NCI-H510A (cell line): ENCODE measurements at places on chromosomes 13 and 19.

GRCh38 chr13:76796851-76797250, 89.4 kb downstream of the KCTD12 start:
- no peak for DNase-seq

DNA sequence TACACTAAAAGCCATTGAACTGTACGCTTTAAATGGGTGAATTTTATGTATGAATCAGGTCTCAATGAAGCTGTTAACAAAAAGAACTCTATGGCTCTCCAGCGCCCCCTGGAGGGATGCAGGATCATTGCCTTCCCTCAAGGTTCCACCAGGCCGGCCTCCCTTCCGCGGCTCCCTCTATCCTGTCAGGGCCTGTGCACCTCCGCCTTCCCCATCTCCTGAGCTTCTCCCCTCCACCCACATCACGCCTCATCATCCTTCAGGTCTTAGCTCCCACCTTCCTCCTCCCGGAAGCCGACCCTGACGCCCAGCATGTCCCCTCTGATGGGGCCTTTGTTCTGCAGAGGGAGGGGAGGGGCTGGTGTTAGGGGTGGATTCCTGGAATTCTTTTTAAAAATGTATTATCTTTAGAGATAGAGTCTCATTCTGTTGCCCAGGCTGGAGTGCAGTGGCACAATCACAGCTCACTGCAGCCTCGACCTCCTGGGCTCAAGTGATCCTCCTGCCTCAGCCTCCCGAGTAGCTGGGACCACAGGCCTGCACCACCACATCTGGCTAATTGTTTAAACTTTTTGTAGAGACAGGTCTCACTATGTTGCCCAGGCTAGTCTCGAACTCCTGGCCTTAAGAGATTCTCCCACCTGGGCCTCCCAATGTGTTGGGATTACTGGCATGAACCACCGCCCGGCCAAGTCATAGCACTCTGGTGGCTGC, 27.7 kb downstream of the MEIS3 start:
- no peak for DNase-seq

DNA sequence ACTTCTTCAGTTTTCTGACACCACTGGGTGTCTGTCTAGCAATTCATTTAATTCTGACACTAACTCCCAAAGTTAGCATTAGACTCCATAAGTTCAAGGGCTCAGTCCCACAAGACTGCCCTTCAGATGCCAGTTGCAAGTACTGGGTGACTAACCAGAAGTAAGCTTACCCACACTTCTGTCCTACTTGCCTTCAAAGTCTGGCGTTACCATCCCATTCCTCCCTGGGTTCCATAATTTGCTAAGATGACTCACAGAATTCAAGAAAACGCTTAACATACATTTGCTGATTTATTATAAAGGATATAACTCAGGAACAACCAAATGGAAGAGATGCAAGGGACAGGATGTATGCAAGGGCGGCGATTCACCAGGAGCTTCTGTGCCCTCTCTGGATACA, 45.5 kb upstream of the NPAS1 start:
- no peak for DNase-seq

- DNase-seq = no peak
These were observed 1339.1 kb downstream of the OLFM4 start for GRCh38 chr13:54367639-54368271.

DNA sequence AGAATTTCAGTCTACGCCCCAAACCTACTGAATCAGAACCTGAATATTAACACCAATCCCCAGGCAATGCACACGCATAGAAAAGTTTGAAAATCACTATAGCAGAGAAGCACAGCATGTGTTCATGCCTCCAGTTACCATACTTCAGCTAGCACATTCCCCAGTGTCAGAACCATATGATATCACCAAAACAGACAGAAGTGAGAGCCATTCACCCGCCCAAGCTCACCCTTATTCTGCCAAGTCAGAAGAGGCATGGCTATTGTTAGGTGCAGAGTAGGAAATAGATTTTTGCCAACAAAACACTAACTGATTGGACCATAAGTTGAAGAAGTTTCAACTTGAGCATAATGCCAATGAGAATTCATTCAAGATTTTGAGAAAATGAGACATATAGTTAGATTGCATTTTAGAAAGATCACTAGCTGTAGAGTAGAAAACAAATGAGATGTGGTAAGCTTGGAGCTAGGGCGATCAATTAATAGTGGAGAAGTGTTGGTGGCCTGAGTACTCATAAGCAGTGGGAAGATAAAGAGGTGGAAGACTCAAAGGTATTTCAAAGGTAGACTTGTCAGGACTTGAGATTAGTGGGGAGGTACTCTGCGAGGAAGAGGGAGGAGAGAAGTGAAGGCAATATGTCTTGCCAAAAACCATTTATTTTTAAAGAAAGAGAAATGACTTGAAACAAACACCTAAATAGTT, 492.4 kb downstream of the SUCLA2 start:
- DNase-seq = no peak

DNA sequence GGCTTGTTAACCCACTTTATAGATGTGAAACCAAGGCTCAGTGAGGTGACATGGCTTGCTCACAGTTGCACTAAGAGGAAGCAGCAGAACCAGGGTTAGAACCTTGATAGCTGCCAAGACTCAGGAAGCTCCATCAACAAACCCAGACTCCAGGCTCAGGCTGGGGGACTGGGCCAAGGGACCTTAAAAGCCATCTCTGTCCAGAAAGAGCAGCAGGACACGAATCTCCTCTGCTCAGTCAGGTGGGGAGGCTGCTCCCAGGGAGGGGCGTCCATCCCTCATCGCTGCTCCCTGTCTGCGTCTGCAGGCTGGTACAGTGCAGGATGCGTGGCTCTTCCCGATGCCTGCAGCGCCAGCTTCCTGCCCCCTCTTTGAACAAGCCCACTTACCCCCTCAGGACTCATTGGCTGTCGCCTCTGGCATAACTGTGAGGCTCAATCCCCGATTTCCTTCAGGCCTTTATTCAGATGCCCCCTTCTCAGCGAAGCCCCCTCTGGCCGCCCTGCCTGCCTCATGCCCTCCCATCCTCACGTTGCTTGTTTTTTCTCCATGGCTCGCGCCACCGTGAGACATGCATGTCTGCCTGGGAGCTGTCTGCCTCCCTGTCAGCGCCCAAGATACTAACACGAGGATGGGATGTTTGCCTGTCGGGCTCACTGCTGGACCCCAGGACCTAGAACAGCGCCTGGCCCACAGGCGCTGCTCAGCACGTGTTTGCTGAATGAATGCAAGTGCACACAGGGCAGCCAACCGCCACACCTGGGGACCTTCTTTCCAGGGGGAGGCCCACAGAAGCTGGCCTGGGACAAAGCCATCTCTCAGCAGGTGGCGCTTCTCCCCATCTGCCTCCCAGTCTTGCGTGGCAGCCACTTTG, 21.5 kb downstream of the AKT2 start:
- DNase-seq = no peak

GRCh38 chr19:16153582-16154336, 10.3 kb downstream of the HSH2D start:
- no peak for DNase-seq

- no peak for DNase-seq
These were observed 46.3 kb downstream of the SIPA1L3 start for GRCh38 chr19:37953171-37953917.

DNA sequence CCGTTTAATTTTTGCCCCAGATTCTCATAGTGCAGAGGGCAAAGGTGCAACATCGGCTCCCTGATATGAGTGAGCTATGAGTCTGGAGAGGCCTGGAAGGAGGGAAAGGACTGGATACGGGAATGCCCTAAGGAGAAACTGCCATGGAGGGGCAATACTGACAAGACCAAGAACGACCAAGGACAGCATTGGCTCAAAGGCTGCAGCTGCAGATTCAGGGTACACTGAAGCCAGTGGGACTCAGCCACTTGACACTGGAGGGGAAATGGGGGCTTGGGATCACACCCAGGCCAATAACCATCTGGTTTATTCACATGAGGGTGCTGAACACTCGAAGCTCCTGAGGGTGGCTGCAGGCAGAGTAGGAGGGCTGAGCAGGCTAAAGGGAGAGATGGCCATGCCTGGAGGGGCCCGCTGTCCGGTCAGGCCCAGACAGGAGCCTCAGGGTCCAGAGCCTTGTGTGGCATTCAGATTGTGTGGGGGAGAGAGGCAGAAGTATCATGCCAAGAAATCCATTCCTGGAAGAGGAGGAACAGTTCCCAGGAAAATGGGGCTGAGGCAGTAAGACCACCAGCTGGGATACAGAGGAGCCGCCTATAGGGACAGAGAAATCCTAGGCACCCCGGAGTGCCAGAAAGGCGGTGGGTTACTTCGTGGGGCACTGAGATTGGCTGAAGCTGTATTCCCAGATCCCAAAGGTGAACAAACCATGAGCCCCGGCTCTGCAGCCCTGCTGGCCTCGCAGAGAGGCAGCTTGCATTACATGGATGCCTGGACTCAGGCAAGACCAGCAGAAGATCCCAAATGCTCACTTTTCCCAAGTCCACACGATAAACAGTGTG, 20.7 kb downstream of the COL4A1 start:
- DNase-seq = no peak

DNA sequence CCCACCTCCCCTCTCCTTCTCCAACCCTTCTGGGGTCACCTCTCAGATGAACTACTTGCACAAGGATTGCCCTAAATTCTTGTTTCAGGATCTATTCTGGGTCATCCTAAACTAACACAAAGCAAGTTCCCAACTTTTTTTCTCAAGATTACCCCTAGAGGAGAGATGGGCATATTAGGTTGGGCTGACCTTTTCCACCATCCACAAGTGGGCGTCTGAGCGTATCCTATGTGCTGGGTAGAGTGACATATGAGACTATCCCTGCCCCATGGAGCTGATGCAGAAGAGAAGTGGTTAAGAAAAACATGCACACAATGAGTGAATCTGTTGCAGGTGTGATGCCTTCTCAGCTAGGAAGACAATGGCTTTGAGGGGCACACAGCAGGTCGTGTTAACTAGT, 132.7 kb downstream of the CACNA1A start:
- no peak for DNase-seq

- DNase-seq = no peak
These were observed 8.2 kb upstream of the BBC3 start for GRCh38 chr19:47239152-47239551.

DNA sequence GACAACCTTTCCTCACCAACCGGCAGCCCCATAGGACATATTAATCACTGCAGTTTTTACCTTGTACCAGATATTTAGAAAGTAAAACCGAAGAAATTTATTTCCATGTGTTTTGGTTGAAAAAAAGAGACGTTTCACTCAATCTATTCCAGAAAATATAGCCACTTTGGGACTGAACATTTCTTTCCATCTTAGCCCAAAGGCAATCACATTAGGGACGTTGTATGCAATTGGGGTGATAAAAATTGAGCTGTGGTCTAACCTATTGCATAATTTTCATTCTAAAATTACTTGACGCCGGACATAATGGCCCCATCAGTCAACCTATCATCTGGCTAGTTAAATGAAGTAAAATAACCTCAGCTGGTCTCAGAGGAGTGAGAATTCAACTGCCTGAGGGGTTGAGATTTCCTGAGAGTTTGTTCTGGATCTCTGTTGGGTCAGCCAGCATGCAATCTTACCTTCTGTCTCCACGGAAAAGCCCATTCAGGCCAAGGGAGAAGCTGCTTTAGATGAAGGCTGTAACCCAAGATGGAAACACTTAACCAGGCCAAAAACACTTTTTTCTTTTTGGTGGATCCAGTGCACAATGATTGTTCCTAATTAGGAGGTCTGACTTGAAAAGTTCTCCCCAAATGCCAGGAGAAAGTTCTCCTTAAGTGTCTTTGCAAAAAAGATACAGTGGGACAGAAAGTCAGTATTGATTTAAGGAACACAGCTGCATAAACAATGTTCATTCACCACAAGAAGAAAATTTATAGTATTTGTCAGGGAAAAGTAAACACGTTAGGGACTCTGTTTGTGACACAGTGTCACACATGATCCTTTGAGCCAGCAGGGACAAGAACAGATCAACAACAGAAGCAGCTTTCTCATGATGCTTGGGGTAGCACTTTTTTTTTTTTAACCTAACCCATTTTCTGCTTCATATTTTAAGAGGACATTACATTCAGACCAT, 34.1 kb downstream of the DLEU7 start:
- DNase-seq = peak; percentile 11

GRCh38 chr19:45139286-45140143, 21.3 kb downstream of the NKPD1 start:
- DNase-seq = no peak

GRCh38 chr13:87953381-87953780, 282.2 kb downstream of the SLITRK5 start:
- no peak for DNase-seq

DNA sequence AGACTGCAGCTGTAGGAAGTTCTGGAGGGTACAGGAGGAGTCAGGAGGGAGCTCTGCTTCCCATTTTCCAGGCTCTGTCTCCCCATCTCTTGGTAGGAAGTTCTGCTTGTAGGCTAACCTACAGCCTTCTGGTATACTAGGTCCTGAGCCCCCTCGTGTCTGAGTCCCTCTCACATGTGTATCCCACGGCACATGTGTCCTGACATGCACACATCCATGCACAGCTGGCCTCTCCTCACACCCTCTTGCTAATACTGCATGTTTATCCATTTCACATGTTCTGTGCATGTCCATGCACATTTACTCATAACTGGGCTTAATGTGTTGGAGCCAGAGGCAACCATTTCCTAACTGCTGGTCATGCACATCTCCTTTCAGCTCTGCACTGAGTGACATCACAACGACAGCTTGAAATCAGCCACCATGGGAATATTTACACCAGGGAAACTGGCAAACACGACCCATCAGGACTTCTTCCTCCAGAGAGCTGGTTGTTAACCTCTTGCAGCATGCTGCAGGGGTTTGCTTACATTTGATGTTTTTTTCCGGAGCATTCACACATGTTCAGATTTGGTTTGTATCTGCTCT, 3.0 kb downstream of the CD209 start:
- no peak for DNase-seq

DNA sequence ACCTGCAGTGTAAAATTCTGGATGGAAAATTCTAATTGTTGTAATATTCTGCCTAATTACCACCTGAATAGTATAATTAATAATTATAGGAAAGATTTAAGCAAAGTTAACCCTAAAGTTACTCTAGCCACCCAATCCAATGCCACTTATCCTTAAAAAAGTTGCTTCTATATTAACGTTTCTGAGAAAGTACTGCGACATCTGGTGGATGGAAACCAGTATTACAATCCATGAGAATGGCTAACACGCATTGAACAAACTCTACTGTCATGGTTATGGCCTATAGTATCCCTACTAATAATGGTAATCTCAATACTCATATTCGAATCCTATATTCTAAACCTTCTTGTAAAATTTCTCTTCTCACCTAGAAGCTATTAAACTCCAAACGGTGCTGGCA, 1551.8 kb downstream of the SLITRK1 start:
- no peak for DNase-seq

- peak; percentile 52 for DNase-seq
These were observed 49.0 kb upstream of the FRY start for GRCh38 chr13:31982540-31982939.

GRCh38 chr13:65943024-65943423, 1287.1 kb downstream of the PCDH9 start:
- no peak for DNase-seq
